ENCODE measurements at places on chromosomes 6 and 20.
A peak's percentile ranks its signal among the peaks of the same experiment; 100 is the strongest.

DNA sequence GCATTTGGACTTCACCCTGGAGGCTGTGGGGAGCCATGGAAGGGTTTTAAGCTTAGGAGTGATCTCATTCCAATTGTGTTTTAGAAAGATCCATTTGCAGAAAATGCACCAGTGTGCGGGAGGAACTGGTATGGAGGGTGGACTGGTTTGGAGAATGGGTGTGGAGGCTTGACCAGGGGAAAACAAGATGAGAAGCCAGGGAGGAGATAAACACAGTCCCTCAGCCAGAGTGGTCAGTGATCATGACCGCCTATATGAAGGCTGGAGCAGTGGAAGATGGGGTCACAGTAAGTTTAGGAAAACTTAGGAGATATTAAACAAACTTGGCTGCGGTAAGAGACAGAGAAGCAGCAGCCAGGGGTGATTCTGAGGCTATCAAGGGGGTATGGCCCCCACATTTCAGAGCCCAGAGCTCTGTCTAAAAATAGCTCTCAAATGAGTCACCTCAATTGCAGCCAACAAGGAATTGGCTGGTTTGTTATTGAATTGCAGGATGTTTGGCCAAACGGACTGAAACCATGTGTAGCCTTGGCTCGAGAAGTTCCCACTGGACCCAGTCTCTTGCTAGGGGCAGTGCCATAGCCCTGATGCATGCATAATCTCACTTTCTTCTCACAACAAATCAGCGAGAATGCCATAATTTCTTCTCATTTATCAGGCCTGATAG lies 159.9 kb upstream of the TOP1 start:
- no peak for DNase-seq

DNA sequence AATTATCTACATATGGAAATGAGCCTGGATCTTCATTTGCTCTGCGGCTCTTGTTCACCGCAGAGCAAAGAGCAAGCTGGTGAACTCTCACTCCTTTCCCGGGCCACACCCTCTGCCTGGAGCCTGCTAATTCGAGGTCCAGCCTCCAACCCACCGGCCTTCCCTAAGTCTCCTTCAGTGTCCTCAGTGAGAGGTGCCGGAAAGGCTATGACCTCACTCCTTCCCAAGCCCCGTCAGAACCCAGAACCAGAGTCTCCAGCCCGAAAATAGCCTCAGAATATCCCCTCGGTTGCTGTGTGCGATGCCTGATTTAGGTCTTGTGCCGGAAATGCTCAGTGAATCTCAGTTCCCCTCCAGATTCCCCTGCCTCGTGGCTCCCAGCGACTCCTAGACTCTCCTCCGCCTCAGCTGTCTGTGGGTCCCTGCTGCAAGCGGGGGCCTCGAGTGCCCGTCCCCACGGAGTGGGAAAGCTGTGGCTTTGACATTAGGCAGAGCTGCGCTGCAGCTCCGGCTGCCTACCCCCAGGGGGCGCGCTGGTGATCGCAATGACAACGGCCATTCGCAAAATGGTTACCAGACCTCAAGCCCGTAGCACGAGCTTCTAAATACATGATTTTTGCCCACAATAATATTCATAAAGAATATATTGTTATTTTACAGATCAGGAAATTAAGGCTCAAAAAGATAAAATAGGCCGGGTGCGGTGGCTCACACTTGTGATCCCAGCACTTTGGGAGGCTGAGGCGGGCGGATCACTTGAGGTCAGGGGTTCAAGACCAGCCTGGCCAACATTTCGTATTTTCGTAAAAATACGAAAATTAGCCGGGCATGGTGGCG lies 4.1 kb upstream of the BNIP5 start:
- DNase-seq: no peak

DNA sequence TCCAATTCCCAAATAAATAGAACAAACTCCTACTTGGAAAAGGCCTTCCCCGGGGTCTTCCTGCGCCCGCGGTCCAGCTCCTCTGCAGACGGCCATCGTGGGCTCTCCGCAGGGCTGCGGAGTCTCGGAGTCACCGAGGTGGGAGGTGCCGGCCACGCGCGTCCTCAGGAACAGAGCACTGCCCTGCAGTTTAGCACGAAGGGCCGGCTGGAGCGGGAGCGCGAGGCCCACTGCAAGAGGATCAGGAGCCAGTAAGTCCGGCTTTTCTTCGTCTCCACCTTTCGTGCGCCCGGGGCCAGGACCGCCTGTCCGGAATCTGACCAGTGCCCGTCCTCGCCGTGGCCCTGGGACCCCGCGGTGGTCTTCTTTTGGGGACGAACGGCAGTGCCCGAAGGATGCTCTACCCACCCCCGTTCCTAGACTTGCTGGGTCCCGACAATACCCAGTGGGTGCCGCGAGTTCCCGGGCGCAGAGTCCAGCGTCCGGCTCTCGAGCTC lies 1.4 kb downstream of the BHLHE23 start:
- DNase-seq: no peak

- DNase-seq: no peak
Measured at GRCh38 chr6:130376936-130377335, 11.1 kb downstream of the TMEM200A start.

GRCh38 chr6:29791162-29791561 lies 36.5 kb upstream of the HLA-G start:
- DNase-seq: no peak

DNA sequence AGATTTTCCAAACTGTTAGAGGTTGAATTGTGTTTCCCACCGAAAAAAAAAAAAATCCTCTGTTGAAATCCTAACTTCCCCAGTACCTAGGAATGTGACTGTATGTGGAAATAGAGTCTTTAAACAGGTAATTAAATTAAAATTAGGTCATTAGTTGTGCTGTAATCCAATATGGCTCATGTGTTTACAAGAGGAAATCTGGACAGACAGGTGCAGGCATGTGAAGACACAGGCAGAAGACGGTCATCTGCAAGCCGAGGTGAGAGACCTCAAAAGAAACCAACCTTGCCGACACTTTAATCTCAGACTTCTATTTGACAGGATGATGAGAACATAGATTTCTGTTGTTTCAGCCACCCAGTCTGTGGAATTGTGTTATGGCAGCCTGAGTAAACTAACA lies 28.6 kb upstream of the EZR start:
- DNase-seq: no peak

DNA sequence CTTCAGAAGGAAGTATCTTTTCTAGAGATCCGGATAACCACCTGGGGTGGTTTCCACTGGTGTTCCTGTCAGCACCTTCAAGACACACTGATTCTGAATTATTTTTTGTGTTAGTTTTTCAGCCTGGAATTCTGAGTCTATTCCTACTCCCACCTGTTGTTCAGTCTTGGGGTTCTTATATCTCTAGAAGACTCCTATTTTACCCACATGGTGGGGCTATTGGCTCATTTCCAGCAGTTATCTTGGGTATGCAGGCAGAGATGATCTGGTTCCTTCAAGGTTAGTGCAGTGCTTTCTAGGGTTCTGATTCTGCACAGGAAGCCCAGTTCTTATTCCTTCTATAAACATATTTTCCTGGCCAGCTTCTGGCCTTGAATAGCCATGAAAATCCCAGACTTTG lies 175.6 kb upstream of the PDE7B start:
- DNase-seq: peak; percentile 71

- no peak for DNase-seq
Measured at GRCh38 chr20:64265201-64265600, 9.7 kb downstream of the PCMTD2 start.

DNA sequence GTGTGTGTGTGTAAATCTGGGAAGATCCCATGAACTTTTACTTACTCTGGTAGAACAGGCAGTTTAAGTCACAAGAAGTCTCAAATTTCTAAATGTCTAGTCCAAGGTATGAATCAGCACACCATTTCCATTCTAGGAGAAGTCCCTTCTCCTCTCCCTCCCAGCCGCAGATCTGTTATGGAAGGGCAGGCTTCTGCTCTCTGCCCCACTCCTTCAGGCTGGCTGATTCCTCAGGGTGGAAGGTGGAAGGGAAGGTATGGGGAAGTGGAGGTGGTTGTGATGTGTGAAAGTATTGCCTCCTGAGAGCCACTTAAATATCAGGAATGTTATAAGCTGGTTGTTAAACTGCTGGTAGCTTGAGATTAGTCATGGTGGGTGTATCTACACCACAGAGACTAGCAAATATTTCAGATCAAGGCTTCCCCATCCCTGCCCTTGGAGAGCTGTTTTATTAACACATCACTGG lies 44.5 kb upstream of the LAMA4 start:
- no peak for DNase-seq

DNA sequence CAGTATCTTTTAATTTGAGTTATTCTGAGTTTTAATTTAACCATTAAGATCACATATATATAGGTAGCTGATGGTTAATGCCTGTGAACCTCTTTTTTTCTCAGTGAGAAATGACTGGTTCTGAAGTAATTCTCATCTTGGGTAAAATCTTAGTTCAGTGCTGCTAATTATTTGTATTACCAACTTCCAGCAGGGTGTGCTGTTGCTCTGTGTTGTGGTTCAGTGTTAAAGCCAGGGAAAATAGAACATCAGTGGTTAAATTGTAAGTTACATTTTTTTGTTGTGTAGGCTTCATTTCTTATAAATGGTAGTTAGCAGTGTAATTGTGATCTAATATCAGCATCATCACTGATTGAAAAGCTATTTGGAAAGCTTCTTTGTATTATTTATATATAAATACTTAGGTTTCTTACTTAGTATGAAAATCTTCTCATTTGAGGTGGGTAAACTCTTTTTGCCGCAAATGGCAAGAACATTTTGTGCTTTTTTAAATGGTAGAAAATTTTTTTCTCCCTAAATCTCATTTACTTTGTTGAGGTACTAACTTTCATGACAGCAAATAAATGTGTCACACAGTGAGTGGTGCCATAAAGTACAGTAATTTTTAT lies 43.7 kb downstream of the CDC5L start:
- DNase-seq: peak; percentile 32

DNA sequence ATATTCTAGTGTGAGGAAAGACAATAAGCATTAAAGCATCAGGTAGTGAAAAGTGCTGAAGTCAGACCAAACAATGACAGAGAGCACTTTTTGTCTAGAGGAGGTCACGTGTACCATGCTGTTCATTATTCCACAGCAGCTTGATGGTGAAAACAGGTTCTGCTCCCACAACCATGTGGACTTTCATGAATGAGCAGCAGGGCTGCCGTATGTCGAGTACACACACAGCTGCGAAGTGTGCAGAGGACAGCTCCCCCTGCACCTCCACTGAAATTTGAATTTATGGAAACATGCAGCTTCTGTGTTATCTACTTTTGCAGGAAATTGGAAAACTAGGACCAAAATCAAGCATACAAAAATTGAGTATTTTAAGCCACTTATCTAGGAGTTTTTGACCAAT lies 85.3 kb downstream of the MAP7 start:
- DNase-seq: no peak

- no peak for DNase-seq
Measured at GRCh38 chr6:163548624-163549023, 134.1 kb downstream of the QKI start.

GRCh38 chr6:27867945-27868300 lies 44.3 kb downstream of the OR2B2 start:
- no peak for DNase-seq

DNA sequence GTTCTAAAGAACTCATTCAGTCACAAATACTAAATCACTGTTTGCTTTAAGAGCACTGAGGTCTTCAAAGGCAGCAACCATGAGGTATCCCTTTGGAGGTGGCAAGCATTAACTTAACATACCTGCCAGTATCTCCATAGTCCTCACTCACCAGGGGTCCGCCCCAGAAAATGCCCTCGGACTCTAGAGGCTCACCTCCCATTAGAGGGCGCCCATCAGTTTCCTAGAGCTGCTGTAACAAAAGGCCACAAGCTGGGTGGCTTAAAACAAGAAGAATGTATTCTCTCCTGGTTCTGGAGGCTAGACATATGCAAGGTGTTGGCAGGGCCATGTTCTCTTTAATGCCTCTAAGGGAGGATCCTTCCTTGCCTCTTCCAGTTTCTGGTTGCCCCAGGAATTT lies 12.0 kb upstream of the RNGTT start:
- no peak for DNase-seq

- no peak for DNase-seq
Measured at GRCh38 chr6:111721753-111722154, 116.1 kb upstream of the TRAF3IP2 start.

GRCh38 chr6:20217324-20217855 lies 5.1 kb upstream of the MBOAT1 start:
- DNase-seq: no peak

- no peak for DNase-seq
Measured at GRCh38 chr20:45985573-45985972, 13.6 kb upstream of the ZNF335 start.

- DNase-seq: no peak
Measured at GRCh38 chr6:128250370-128251070, 269.9 kb downstream of the PTPRK start.

GRCh38 chr6:120272038-120272437 lies 922.5 kb upstream of the MAN1A1 start:
- DNase-seq: no peak

GRCh38 chr20:2804852-2805688 lies 4.6 kb upstream of the CPXM1 start:
- no peak for DNase-seq

- no peak for DNase-seq
Measured at GRCh38 chr6:122995921-122996793, at the start of gene CLVS2. Gene CLVS2 (plus strand): TSS chr6:122996235. CDS start chr6:122997778, 1,543 bp downstream.

- no peak for DNase-seq
Measured at GRCh38 chr6:132964101-132964867, 149.9 kb downstream of the RPS12 start.

GRCh38 chr6:5673019-5673790 lies 333.5 kb downstream of the NRN1 start:
- no peak for DNase-seq

GRCh38 chr6:142700671-142701312 lies 244.2 kb downstream of the HIVEP2 start:
- DNase-seq: no peak

DNA sequence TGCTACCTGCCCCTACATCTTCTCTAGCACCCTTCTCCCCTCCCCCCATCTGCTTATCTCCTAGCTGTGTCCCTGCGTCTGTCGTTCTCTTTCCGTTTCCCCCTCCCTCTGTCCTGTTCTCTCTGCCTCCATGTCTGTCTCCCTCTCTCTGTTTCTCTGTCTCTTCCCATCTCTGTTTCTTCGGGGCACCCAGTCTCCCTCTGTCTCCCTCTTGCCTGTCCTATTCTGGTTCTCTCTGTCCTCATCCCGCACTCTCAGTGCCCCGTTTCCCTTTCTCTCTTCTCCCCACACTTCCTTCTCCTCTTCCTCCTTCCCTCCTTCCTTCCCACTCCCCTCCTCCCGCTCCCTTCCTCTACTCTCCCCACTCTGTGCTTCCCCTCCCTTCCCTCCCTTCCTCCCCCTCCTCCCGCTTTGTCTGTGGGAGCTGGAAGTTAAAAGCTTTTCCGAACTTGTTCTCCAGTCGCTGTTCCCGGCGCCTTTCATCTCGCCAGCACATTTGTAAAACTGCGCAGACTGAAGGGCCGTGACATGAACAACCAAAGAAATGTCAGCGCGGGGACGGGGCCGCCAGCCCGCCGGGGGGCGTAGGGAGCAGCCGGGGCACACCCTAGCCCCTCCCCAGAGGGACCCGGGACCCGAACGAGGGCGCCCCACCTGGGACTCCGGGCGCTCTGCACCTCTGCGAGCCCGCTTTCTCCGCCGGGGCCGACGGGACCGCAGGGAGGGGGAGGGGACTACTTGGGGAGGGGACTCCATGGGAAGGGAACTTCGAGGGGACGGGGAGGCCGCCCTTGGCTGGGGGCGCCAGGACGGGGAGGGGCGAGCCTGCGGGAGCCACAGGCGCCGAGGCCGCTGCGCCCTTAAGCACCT lies 4.0 kb upstream of the CDH22 start:
- DNase-seq: no peak

- no peak for DNase-seq
Measured at GRCh38 chr20:43776691-43777090, 49.9 kb upstream of the GTSF1L start.

GRCh38 chr6:170476360-170476759 lies 76.7 kb downstream of the PSMB1 start:
- DNase-seq: no peak
